ENCODE measurements at places on chromosomes 12 and 14.

- DNase-seq: no peak
These were observed at the start of gene RFX4 for GRCh38 chr12:106582641-106583230. TSS of gene RFX4 (plus strand) at chr12:106583004. CDS start at chr12:106583321, 317 bp downstream.

GRCh38 chr14:53929871-53930715, 26.5 kb downstream of the BMP4 start:
- peak; percentile 52 for DNase-seq

- DNase-seq: no peak
These were observed 188.3 kb upstream of the BCL2L14 start for GRCh38 chr12:11882301-11883019.

GRCh38 chr14:102182190-102182589, 42.5 kb downstream of the WDR20 start:
- DNase-seq: no peak

DNA sequence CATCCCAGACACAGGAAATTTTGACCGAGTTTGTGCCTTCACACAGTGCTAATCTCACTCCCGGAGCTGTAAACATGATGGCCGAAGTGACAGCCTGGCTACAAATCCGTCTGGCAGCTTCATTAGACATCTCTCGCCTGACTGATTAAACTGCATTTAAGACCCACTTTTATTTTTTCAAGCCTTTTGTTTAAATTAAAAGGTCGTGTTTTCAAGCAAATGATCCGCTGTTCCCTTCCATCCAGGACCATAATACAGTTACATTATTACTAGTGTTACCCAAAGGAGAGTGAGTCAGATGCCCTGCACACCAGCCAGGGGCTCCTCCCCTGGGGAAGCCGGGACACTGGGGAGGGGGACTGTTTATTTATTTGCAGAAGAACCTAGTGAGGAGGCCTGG, 200.2 kb downstream of the EXOC5 start:
- DNase-seq: no peak

DNA sequence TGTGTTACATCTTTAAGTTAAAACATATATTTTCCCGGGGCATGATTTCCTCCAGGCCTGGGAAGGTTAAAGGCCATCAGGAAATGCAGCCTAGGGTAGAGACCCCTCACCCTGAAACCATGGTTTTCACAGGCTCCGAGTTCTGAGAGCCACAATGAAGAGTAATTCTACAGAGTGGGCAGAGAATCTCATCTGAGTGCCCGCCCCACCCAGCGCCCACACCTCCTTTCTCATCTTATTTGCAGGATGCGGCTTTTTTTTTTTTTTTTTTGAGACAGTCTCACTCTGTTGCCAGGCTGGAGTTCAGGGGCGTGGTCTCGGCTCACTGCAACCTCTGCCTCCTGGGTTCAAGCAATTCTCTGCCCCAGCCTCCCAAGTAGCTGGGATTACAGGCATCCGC, 170.7 kb downstream of the FOXN3 start:
- DNase-seq: no peak

DNA sequence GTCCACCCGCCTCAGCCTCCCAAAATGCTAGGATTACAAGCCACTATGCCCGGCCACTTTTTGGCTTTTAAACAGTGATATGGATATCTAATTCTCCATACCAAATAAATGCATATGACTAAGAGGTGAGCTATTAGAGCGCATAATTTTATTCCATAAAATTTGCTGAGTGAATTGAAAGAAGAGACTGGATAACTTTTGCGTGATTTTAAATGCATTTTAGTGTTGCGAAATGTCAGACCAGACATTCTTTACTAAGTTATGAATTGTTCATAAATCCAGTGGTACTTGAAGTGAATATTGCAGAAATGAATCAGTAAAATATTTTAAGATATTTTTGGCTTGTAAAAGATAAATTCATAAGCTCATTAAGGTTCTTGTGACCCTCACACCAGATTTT, 50.9 kb upstream of the DIP2B start:
- DNase-seq: no peak

GRCh38 chr12:57552835-57553313, 3.0 kb downstream of the KIF5A start:
- no peak for DNase-seq

- no peak for DNase-seq
These were observed 182.7 kb upstream of the C14orf180 start for GRCh38 chr14:104396682-104397470.

GRCh38 chr14:48575772-48576171, 900.4 kb upstream of the MDGA2 start:
- DNase-seq: peak; percentile 10

DNA sequence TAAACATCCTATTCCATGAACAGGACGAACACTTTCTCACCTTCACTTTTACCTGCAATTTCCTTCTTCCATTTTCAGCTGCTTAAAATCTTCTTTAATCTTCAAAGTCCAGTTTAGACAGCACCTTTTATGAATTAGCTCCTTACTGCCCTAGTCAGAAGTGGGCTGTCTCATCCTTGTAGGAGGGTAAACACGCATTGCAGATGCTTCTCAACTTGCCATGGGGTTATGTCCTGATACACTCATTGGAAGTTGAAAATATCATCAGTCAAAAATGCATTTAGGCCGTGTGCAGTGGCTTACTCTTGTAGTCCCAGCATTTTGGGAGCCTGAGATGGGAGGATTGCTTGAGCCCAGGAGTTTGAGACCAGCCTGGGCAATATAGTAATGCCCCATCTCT, 35.2 kb downstream of the HMGA2 start:
- no peak for DNase-seq

GRCh38 chr14:76271041-76271755, 104.7 kb upstream of the ESRRB start:
- no peak for DNase-seq

- DNase-seq: no peak
These were observed 20.8 kb upstream of the HSPB8 start for GRCh38 chr12:119157978-119158377.

All from progenitor cell of endocrine pancreas (in vitro differentiated cells).